ENCODE measurements at places on chromosomes 2 and 18.

- no peak for DNase-seq
These were observed 16.3 kb downstream of the ABCB11 start for GRCh38 chr2:169014780-169015179.

DNA sequence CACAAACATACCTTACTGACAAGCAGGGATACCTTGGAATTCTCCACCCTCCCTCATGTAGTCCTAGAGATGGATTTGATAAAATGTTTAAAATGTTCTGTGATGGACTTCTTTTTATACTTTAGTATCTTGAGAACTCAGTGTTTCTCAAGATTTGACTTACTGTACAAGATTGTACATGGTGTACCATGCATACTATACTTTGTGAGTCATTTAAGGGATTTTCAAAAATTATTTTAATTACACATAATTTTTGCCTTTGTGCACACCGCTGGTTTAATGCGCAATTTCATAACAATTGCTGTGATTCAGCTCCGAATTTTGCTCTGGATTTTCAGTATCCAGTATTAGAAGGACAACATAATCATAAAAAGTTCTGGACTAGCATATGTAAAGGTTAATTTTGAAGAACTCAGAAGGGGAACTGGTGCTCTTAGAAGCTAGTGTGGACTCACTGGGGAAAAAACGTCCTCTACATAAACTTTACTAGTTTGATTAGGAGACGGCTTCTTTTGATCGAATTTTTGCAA lies 78.6 kb upstream of the ACSL3 start:
- DNase-seq: no peak

GRCh38 chr18:5894611-5895298 lies 567 bp downstream of the TMEM200C start:
- DNase-seq: no peak

DNA sequence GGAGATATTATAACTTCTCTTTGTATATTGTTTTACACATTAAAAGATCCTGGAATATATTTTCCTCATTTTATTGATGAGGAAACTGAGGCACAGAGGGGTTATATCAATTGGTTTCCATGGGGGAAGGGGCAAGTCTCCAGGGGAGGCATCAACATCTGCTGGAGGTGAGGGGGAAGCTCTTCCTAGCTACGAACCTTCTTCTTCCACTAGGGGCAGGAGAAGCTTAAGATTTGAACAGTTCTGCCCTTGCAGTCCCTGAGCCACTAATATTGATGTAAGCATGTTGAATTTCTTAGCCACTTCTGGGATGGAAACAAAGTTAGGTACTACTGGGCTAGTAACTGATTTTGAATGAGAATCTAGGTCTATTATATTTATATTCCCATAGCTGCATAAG lies 140.1 kb upstream of the AQP4 start:
- no peak for DNase-seq

DNA sequence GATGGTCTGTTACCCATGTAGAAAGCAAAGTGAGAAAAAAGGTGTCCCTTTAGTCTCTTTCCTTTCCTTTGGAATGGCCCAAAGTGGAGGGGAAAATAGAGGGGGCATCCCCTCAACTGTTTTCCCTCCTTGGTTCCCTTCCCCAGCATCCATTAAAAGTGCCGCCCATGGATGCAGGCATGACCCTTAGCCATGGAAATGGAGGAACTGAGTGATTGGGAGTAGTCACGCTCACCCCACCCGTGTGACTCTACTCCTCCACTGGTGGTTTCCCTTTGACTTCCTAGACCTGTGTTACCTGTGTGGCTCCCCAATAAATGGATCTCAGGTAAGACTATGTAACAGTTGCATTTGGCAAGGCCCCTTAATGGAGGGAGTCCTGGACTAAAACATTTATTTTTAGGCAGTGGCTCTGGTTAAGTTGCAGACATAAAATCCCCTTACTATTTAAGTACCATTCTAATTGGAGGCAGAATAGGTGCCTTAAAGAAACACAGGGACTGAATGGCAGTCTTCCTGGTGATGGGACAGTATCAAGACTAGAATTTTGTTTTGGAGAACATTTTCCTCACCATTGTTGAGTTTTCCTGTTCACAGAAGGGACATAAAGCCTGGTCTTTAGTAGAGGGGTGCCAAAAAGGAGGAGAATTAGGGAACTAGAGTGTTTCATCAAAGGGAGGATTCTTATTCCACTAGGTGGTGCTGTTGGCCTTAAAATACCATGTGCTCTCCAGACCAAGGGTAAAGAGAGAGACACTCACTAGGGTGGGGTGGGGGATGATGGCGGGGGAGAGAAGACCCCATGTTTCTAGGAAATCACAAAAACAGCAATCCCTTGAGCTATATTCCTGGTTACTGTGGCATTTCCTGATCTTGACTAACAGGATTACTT lies 25.7 kb upstream of the PLA2R1 start:
- no peak for DNase-seq

- DNase-seq: peak; percentile 16
These were observed at the start of gene CDCA7 for GRCh38 chr2:173354582-173355131. Gene CDCA7 (plus strand): TSS chr2:173354872. CDS start chr2:173354964, 92 bp downstream.

DNA sequence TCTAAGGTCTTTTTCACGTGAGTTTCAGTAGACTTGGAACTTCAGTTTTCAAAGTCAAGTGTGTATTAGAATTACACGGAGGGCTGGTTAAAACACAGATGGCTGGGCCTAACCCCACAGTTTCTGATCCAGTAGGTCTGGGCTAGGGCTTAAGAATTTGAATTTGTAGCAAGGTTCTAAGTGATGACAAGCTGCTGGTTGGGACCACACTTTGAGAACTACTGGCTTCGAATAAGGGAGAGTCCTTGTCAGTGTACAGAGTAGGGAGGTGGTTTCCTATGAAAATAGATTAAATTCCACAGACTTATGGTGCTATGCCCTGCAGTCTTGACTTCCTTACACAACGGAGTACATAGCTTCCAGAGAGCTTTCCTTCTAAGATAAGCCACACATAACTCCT lies 4.5 kb downstream of the RHOB start:
- no peak for DNase-seq

DNA sequence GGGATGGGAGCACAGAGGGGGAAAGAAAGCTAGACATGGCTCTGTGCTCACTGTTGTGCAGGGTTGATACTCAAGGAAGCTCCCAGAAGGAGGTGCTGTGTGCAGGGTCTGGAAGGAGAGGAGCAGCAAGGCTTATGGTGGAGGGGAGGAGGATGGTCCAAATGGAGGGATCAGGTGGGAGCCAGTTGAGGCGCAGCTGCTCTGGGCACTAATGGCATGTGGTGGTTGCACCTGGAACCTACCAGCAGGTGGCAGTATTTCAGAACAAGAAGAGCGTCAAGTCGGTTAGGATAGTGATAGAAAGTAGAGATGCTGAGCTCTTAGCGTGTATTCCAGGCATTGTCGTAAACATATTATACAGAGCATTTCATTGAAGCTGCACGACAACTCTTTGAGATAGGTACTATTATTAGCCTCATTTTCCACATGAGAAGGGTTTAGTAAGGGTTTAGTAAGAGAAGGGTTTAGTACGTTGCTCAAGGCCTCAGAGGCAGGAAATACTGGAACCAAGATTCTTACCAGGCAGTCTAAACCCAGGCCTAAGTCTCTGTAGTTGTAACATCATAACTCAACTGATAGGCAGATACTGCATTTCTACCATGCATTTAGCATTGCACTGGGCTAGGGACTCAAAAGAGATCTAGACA lies 223.7 kb downstream of the CYP26B1 start:
- peak; percentile 27 for DNase-seq

DNA sequence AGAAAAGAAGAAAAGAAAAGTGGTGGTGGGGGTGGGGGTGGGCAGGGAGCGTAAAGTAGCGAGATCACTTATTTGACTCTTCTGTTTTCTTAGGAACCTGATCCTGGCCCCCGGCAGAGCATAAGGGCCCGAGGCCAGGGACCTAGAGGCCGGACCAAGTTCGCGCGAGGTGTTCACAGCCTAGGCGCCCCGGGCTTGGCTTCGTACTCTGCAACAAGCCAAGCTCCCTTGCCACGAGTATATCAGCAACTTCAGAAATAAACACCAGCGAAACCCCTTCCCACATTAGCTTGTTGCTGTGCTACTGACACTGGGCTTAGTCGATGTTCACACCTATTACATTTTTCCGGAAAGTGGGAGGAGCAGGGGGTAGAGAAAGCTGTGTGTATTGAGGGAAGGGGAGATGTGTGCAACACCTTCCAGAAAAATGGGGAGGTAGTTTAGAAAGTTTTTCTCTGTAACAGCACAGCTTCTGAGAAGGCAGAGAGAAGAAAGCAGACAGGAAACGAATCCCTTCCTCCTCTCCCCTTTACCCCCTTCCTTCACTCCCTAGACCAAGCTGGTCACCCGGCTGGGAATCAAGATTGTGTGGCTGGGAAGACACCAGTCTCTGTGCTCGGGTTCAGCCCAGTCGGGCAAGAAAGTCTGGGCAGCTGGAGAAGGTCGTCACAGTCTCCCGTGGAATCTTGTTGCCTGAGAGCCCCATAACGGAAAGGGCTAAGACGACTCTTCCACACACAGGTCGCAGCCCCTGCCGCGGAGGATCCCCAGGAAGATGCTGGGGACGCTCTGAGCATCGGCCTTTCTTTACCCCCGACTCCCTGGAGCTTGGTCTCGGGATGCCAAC lies 12.0 kb upstream of the SATB2 start:
- DNase-seq: no peak

DNA sequence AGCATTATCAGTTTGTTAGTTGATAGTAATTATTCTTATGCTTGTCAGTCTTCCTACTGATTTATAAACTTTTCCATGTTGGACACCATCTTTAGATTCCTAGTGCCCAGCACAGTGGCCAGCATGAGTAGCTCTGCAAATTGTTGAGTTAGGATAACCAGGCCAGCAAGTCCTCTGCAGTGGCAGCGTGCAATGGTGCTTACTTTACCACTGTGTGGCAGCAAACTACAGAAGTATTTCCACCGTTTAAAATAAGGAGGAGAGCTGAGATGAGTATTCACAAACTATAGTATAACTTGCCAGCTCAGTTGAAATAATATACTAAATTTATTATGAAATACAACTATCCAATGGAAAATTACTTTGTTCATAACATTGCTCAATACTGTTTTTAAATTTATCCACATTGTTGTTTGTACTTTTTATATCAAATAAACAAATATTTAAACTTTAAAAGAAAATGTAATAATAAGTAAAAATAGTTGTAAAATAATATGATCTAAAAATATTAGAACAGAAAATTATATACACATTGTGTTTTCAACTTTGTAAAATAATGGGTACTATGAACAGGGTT lies 9.3 kb upstream of the THADA start:
- no peak for DNase-seq

DNA sequence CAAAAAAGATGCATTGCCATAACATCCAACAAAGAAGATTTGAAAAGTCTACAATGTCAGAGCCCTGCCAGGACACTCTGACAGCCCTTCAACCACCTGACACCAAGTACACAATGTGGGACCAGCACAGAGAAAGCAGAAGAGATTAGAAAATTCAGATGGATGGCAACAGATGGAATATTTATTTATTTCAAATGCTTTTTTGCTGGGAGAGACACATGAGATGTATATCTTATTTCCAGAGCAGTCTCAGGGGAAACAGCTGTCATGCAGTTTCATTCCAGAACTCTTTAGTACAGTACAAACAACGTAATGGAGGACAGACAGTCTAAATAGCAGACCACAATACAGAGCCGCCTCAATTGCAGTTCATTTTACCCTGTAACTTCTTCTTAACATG lies 110.1 kb downstream of the MAIP1 start:
- no peak for DNase-seq

- DNase-seq: no peak
These were observed 19.4 kb upstream of the RMND5A start for GRCh38 chr2:86700690-86701089.

Measured in activated CD4-positive, alpha-beta T cell treated with anti-CD3 and anti-CD28 coated beads, Interleukin-2, amount 50 U/mL, for 4 hours (primary cell).